Spinal cord (tissue), 10 donors: ENCODE measurements at places on chromosomes 6 and 20.
A peak's percentile ranks its signal among the peaks of the same experiment; 100 is the strongest.

DNA sequence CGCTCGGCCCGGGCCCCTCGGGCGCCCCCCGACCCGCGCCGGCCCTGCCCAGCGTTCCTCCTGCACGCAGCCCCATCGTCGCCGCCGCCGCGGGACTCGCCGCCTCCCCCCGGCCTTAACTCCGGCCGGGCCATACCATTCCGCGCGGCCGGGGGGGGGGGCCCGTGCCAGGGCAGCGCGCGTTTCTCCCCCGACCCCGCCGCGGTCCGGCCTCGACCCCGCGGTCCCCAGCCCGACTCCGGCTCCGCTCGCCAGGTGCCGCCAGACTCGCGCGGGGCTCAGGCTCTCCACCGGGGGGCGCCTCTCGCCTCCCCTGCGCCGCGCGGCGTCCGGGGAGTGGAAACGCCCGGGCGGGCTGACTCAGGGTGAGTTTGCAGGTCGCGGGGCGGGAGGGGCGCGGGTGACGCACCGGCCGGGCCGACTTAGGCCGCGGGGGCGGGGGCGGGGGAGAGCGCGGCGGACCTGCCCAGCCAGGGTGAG is at the start of gene SRXN1:
SRXN1 (minus strand) TSS at position 91 of the 480 bp plus-strand sequence; CDS start at position 76, 15 bp downstream.
- DNase-seq, result no peak

DNA sequence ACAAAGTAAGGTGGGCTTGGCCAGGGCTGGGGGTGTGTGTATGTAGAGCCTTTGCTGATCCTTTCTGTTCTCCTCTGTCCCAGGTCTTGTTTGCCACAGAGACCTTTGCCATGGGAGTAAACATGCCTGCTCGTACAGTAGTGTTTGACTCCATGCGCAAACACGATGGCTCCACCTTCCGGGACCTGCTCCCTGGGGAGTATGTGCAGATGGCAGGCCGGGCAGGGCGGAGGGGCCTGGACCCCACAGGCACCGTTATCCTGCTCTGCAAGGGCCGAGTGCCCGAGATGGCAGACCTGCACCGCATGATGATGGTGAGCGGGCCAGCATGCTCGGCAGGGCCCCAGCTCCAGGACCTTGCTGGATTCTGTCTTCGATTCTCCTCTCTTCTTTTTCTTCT is 6.2 kb downstream of the DXO start:
- no peak for DNase-seq

DNA sequence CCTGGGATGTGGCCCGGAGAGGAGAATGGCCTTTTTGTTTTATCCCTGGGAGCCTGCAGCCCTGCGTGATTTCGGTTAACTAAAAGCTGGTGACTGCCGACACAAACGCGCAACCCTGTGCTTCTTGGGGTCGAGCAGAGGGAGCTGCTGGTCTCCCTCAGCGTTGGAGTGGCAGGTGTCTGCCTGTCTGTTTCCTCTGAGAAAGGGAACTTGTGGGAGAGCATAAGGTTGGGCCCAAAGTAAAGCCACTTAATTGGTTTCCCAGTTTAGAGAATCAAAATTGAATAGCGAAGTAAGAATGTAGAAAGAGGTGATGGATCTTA is 500 bp downstream of the LTV1 start:
- no peak for DNase-seq

GRCh38 chr6:132228894-132229293 is 172.4 kb downstream of the MOXD1 start:
- DNase-seq, result no peak

DNA sequence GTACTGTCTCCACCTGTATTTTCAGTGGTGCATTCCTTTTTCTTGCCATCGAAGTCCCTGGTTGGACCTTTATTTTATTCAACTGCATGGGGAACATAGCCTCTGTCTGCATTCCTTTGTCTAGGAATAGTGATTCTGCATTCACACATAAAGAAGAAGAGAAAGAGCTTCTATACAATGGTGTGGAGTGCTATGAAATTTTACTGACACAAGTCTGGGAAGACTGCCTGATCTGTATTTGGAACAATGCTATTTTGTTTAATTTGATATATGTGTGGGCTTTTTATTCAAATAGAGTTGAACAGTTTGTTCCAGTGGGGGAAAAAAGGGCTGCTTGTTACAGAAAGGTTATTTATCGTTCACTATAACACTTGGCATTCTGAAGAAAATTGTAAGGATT is 375.7 kb upstream of the POU3F2 start:
- DNase-seq, result no peak

- DNase-seq, result peak; percentile 97
These were observed 4.9 kb upstream of the CD24 start for GRCh38 chr6:106979435-106979884.

GRCh38 chr6:151806757-151807512 is 547 bp upstream of the ESR1 start:
- DNase-seq, result no peak

DNA sequence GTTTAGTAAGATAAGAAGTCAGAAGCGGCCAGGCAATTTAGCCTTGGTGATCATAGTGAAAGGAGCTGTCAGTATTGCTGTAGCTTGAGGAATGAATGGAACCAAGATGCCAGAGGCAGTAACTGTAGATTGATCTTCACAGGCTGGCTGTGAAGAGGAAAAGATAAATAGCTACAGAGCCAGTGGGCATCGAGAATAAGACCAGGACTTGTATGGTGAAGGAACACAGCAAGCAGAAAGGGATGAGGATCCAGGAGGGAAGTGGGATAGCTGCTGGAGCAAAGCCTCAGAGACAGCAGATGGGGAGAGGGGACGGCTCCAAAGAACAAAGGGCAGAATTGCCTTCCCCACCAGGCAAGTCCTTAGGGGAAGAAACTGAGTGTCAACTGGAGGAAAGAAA is 294.4 kb upstream of the PLN start:
- DNase-seq, result no peak
